ENCODE measurements at places on chromosomes 4 and X.

DNA sequence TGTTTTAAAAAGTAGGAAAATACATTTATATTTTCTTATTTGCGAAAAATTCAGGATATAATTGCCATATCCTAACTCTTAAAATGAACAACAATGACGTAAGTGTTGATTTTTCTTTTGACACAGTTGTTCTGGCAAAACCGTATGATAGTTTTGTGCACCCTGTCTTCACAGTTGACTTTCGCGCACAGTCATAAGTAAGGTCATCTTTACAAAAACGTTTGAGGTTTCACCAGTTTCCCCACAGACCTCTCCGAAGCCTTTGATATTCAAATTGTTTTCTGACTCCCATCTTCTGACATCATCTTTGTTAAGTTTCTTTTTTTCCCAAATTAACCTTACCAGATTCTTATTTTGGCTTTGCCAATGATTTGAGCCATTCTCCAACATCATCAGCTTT is 48.1 kb upstream of the ATXN3L start:
- no peak for DNase-seq

- no peak for DNase-seq
Measured at GRCh38 chr4:168388890-168389289, 70.3 kb upstream of the DDX60 start.

GRCh38 chrX:122941806-122942205 is 242.3 kb upstream of the GRIA3 start:
- DNase-seq = no peak

GRCh38 chrX:109840585-109840984 is 107.5 kb upstream of the ACSL4 start:
- DNase-seq = peak; percentile 31

DNA sequence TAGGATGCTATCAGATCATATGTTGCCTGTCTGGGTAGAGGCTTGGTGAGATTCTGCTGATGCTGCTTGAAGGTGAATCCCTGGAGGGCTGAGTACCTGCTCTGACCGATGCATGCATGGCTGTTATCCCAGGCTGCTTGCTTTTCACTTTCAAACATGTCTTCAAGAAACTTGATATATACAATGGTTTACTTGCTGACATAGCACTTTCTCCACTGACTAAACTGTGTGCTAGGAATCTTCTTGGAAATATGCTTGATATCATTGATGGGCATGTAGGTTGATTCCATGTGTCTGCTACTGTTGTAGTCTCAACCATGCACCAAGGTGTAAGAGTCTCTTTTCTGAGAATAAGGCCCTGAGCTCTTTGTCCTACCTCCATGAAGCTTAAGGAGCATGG is 79.6 kb upstream of the WDR1 start:
- no peak for DNase-seq

- no peak for DNase-seq
Measured at GRCh38 chr4:176102414-176103063, 36.9 kb downstream of the WDR17 start.

DNA sequence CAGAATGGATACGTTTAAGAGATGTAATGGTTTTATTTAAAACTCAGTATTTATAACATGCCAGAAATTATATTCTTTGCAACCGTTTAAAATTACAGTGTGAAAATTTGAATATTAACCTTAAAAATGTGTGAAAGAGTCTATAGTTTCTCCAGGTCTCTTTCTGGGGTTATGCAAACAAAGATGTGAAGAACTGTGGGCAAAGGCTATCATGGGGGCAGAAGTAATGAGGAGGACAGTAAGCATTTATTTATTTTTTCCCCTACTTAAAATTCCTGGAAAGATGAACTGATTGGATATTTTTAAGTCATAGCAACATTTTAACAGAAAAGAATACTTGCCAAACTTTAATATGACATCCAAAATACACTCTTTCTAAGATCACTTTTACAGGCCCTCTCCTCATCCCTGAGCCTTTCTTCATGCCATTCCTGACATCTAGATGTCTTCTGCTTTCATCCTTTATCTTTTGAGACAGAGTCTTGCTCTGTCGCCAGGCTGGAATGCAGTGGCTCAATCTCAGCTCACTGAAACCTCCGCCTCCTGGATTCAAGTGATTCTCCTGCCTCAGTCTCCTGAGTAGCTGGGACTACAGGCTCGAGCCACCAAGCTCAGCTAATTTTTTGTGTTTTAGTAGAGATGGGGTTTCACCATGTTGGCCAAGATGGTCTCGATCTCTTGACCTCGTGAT is 46.1 kb downstream of the TMEM131L start:
- no peak for DNase-seq

GRCh38 chr4:57194068-57194611 is 84.0 kb upstream of the IGFBP7 start:
- no peak for DNase-seq

DNA sequence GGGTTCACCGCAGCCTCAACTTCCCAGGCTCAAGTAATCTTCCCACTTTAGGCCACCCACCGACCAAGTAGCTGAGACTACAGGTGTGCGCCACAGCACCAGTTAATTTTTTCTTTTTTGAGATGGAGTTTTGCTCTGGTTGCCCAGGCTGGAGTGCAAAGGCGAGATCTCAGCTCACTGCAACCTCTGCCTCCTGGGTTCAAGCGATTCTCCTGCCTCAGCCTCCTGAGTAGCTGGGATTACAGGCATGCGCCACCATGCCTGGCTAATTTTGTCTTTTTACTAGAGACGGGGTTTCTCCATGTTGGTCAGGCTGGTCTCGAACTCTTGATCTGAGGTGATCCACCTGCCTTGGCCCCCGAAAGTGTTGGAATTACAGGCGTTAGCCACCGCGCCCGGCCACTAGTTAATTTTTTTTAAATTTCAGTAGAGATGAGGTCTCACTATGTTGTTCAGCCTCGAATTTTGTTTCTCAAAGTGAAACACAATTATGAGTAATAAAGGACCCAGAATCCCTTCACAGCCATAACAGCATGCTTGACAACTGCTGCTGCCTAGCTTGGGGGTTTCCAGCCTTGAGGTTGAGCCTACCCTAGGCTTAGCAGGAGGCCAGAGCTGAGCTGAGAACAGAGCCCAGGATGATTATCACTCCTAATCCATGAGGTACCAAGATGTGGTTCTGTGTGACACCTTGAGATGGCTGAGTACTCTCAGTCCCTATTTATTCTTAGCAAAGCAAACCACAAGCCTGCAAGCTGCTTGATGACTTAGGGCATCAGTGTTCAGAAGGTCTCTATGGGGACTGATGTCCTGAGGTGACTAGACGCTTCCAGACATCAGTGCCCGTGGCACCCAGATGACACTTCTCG is 41.6 kb upstream of the NKRF start:
- no peak for DNase-seq

DNA sequence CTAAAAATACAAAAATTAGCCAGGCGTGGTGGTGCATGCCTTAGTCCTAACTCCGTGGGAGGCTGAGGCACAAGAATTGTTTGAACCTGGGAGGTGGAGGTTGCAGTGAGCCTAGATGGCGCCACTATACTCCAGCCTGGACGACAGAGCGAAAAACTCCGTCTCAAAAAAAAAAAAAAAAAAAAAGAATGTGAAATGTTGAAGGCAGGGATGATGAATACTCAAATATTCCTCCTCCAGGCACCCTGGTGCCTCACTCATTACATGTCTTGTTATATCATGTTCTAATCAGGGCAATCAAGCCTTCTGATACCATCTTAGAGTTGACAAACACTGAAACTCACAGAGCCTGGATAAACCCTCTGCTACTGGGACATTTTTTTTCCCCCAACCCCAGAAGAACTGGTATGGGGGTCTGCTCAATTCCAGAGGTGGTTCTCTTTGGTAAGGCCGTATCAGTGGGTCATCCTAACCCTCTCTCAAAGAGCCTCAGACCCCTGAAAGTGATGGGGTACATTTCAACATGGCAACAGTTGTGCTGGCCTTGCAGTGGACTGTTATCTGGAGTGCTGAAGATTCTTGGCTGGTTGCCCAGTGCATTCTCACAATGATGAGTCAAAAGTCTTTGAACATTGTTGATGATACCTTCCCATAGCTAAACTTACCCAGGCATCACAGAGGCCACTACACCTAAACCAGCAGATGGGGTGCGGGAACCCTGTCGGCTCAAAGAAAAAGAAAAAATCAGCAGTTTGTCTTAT is 2.4 kb upstream of the SH3KBP1 start:
- DNase-seq = peak; percentile 84

DNA sequence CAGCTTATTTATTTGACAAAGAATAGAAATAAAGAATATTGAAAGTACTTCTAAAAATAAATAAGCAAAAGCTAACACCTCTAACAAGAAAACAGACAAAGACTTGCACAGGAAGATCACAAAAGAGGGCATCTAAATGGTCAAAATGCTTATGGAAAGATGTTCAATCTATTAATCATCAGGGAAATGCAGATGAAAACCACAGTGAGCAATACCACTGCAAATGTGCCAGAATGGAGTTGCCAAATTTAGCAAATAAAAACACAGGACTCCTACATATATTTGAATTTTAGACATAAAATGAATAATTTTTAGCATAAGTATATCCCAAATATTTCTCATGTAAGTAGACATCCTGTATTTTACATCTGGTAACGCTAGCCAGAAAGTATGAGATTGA is 56.1 kb upstream of the HPGD start:
- DNase-seq = no peak

DNA sequence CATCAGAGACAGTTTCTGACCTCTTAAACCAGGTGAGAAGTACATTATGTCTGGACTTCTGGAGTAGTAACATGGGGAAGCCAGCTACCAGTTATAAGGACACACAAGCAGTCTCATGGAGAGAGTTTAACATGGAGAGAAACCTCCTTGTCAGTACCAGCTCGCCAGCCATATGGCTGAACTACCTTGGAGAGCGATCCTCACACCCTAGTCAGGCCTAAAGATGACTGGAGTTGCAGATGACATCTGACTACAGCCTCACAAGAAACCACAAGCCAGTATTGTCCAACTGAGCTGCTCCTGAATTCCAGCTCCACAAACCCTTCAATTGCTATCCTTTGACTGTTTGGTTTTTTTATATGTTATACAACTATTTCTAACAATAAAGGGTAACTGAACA is 49.8 kb downstream of the PDHA2 start:
- DNase-seq = no peak

DNA sequence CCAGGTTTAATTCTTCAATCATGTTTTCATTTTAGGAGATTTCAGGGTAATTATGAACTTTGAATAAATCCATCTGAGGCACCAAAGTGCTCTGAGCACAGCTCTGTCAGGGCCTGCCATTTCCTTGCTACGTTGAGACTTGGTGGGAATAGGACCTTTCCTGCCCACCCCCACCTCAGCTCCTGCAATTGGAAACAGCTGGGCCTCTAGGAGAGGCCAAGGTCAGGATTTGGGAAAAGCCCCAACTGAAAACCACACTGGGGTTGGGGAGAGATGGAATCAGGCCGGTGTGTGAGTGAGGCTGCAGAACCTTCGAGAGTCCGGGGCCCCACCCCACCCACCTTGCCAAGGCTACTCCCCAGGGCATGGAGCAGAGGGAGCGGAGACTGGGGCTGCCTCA is 212.7 kb upstream of the BCOR start:
- no peak for DNase-seq

All from A549 (cell line).